ENCODE measurements at places on chromosomes 2 and 18. TPM values are rescaled to one million over a fixed set of nuclear protein-coding genes. Genes with fewer than 3 reads are reported as not detected.
A peak's percentile ranks its signal among the peaks of the same experiment; 100 is the strongest.

GRCh38 chr2:169808221-169808620, 9.6 kb downstream of the SSB start:
- no peak overlapping the region for H3K27ac ChIP-seq
- no peaks in the 10 kb centered on the region for H3K27me3 ChIP-seq
- no peak overlapping the region for H3K4me3 ChIP-seq
- DNase-seq, result no peak
- H3K4me1 ChIP-seq, result no peaks in the 10 kb centered on the region

- no peak for DNase-seq
- H3K4me3 ChIP-seq, result no peak overlapping the region
- no peaks in the 10 kb centered on the region for H3K36me3 ChIP-seq
- H3K27ac ChIP-seq, result no peak overlapping the region
- no peaks in the 10 kb centered on the region for H3K4me1 ChIP-seq
- H3K27me3 ChIP-seq, result no peaks in the 10 kb centered on the region
Measured at GRCh38 chr2:228690681-228691080, 509.2 kb upstream of the SPHKAP start.

DNA sequence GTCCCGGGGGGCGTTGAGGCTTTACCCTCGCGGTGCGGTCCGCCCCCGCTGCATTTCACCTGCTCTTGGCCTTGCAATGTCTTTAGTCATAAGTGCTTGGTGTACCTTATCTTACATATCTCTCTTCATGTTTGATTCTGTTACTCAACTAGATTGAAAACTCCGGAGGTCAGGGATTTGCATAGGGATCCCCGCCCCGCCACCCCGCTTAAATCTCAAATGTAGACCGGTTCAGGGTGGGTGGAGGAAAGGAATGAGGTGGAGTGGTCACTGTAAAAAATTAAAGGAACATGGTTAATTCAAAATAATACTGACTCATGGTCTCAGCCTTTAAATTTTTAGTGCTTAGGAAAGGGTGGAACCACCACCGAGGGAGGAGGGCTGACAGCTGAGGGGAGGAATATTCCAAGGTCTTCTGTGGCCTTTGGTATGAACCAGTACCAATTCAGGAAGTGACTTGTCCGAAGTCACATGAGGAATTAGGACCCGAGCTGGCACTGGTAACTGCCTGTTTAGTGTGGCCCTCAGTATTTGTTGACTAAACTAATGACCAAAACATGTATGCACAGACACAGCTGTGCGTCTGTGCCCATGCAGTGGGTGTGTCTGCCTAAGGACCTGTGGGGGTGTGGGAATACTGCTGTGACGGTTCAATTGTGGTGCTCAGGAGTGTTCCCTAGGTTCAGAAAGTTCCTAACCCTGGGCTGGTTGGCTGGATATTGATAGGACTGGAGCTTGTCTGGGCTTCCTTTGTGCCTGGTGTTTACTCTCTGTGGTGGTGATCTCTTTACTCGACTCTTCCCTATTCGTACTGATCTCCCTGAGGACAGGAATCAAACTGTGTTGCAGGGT, 1.0 kb downstream of the PLEKHB2 start:
- H3K4me3 ChIP-seq, result peak overlapping the region; percentile 76
- H3K27ac ChIP-seq, result peak overlapping the region; percentile 86
- no peaks in the 10 kb centered on the region for H3K36me3 ChIP-seq

DNA sequence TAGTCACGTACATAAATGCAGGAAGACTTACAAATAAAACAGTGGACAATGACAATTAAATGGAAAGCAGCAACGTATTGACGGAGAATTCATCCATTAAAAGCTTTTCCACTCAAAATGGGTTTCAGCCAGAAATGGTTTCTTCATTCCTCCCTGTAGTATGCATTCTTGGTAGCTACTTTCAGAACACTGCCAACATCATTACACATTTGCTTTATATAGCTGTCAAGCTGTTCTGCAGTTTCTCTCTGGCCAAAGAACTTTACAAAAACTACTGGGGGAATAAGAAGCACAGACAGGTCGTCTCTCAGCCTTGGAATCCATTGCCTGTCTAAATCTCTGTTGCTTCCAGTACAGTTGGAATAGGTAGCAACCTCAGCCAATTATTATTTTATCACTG, 84.1 kb upstream of the NCKAP5 start:
- no peak overlapping the region for H3K4me3 ChIP-seq
- no peaks in the 10 kb centered on the region for H3K27me3 ChIP-seq
- H3K4me1 ChIP-seq, result no peaks in the 10 kb centered on the region
- no peak overlapping the region for H3K27ac ChIP-seq
- no peaks in the 10 kb centered on the region for H3K36me3 ChIP-seq
- no peak for DNase-seq

Gene CREG2
- total RNA-seq, result not detected

DNA sequence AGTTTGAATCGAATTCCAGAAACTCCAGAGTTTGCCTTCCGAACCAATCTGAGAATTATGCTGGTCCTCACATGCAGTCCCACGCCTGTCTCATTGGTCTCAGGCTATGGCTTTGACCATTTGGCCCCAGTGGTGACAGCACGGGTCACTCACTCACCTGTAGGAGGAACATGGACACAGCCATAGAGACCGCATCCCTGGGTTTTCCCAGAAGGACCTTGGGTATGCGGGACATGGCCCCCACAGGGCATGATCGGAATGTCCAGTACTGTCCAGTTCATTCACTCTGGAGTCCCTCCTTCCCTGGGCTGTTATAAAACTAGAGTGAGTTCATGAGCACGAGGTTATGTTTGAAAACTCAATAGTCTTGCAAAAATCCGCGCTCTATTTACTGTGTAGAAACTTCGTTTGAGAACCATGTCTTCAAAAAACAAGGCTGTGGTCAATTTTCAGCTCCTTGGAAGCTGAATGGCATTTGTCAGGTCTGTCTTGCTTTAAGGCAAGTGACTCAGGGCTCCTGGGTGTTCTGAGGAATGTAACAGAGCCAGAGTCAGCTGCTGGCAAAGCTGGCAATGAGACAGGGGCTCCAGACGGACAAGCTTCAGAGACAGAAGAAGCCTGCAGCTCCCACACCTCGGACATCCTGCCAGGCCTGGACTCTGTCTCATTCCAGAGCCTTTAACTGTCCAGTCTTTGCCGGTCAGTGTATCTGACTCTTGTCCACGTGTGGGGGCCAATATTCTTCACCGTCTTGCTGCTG, 86.7 kb upstream of the TMEM18 start:
- DNase-seq, result no peak
- H3K4me1 ChIP-seq, result no peaks in the 10 kb centered on the region
- no peaks in the 10 kb centered on the region for H3K36me3 ChIP-seq

Gene ZBTB7C
- total RNA-seq, result 5.6 TPM

Gene SIX2
- 0.24 TPM for total RNA-seq

Gene CSRNP3
- 44.1 TPM for total RNA-seq

Gene ASPRV1
- 4.4 TPM for total RNA-seq

Gene ZAP70
- total RNA-seq, result 3.3 TPM

DNA sequence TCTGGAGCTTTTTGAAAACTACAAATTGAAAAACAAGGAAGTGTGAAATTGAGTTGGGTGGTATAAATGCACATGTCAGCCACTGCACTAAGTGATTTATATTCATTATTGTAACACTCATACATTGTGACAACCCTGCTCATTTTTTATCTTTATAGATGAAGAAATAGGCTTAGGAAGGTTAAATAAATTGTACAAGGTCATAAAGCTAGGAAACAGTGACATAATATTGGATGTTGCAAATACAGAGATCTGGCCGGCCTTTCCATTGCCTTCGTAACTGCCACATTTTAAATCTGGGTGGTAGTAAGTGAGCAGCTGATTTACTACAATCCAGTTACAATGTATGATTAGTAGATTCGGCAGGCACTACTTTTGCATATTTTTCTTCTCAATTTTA, 76.6 kb upstream of the LPIN2 start:
- H3K4me1 ChIP-seq, result no peaks in the 10 kb centered on the region
- no peak overlapping the region for H3K27ac ChIP-seq
- DNase-seq, result no peak
- H3K27me3 ChIP-seq, result no peaks in the 10 kb centered on the region
- no peaks in the 10 kb centered on the region for H3K36me3 ChIP-seq
- H3K4me3 ChIP-seq, result no peak overlapping the region

DNA sequence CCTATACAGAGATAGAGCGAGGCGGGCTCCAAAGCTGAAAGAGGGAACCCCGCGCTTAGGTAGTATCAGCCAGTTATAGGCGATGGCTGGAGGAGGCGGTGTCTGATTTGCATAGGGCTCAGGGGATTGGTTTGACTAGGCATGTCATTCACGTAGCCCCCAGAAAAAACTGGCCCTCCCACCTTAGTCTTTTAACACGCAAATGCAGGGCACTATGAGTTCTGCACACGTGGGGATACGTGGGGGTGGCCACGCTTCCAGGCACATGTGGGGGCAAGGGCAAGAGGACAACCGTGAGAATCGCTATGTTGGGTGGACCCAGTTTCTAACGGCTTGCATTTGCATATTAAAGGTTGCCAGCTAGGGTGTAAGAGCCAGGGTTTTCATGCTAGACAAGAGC, 56.7 kb upstream of the MSTN start:
- DNase-seq, result peak; percentile 40
- no peak overlapping the region for H3K27ac ChIP-seq
- no peaks in the 10 kb centered on the region for H3K36me3 ChIP-seq

Gene HOXD13
- total RNA-seq, result 4.9 TPM

Gene ICA1L
- total RNA-seq, result 10.0 TPM

GRCh38 chr2:102520009-102520408, 47.0 kb downstream of the SLC9A4 start:
- no peaks in the 10 kb centered on the region for H3K4me1 ChIP-seq
- no peak for DNase-seq
- no peaks in the 10 kb centered on the region for H3K27me3 ChIP-seq
- H3K36me3 ChIP-seq, result no peaks in the 10 kb centered on the region
- H3K4me3 ChIP-seq, result no peak overlapping the region
- no peak overlapping the region for H3K27ac ChIP-seq

Gene TPRKB
- total RNA-seq, result 37.4 TPM

Gene HJURP
- not detected for total RNA-seq

Gene GALNT5
- total RNA-seq, result 0.26 TPM

GRCh38 chr2:37111958-37112357, 27.6 kb downstream of the GPATCH11 start:
- DNase-seq, result no peak
- no peaks in the 10 kb centered on the region for H3K27me3 ChIP-seq
- H3K36me3 ChIP-seq, result no peaks in the 10 kb centered on the region
- H3K4me1 ChIP-seq, result no peaks in the 10 kb centered on the region
- no peak overlapping the region for H3K27ac ChIP-seq
- no peak overlapping the region for H3K4me3 ChIP-seq

Gene LYG2
- not detected for total RNA-seq

DNA sequence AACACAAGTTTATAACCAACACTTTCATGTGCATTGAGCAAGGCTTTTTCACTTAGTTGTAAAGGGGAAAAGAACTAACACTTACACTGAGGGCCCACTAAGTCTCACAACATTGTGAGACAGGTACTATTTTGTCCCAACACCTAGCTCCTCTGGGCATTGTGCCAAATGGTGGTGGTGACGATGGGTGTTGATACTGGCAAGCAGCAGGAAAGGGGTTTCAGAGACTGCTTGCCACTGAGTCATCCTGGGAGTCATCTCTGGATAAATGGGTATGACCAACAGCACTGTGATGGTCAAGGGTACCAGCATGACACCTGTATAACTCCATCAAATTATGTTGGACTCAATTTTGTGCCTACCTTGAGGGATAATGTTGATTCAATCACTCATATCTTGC, 138.8 kb upstream of the ITGA6 start:
- H3K36me3 ChIP-seq, result no peaks in the 10 kb centered on the region
- no peak overlapping the region for H3K4me3 ChIP-seq
- peak; percentile 51 for DNase-seq
- H3K27me3 ChIP-seq, result no peaks in the 10 kb centered on the region
- H3K27ac ChIP-seq, result peak overlapping the region; percentile 62

- H3K4me1 ChIP-seq, result no peaks in the 10 kb centered on the region
- DNase-seq, result no peak
- H3K36me3 ChIP-seq, result no peaks in the 10 kb centered on the region
- H3K27me3 ChIP-seq, result no peaks in the 10 kb centered on the region
- no peak overlapping the region for H3K27ac ChIP-seq
Measured at GRCh38 chr2:36404754-36405153, 49.2 kb downstream of the CRIM1 start.

- no peak overlapping the region for H3K4me3 ChIP-seq
- H3K27ac ChIP-seq, result no peak overlapping the region
- no peaks in the 10 kb centered on the region for H3K27me3 ChIP-seq
Measured at GRCh38 chr2:9909106-9909505, 42.4 kb upstream of the GRHL1 start.

Gene RPS27A
- 1,351 TPM for total RNA-seq

DNA sequence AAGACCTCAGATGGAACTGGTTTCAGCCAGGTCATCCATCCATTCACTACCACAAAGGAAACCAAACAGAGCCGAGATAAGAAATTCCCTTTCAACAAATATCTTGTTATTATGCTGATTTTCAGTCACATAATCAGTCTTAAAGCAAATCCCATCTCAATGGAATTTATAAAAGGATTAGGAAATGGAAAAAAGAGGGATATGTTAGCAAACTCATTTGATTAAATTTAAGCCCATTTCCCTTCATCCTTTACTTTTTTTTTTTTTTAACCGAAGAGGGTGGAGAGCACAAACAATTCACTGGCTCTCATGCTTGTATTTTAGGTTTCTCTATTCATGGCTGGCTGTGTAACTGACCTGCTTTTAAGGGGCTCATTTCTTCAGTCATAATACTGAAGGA, 109.0 kb upstream of the GATA6 start:
- H3K27ac ChIP-seq, result no peak overlapping the region
- DNase-seq, result no peak
- H3K36me3 ChIP-seq, result no peaks in the 10 kb centered on the region
- H3K4me3 ChIP-seq, result no peak overlapping the region
- H3K4me1 ChIP-seq, result no peaks in the 10 kb centered on the region

Gene MC5R
- total RNA-seq, result not detected

DNA sequence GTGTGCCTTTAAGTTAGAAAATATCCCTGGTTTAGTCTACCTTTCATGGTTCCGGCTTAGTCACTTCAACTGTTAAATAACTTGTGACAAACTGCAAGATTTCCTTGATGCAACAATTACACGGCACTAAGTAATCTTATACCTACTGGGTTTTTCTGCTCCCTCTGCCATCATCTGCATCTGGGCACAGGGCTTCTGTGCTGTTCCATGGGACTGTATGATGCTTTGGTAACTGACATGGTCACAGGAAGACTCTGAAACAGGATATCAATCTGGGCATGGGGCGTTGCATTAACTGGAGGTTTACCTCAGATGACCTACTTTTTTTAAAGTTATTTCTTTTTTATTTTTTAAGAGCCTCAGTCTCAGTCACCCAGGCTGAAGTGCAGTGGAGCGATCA, 365.4 kb downstream of the SS18 start:
- no peaks in the 10 kb centered on the region for H3K27me3 ChIP-seq
- H3K27ac ChIP-seq, result no peak overlapping the region
- H3K4me1 ChIP-seq, result no peaks in the 10 kb centered on the region
- no peak for DNase-seq
- no peaks in the 10 kb centered on the region for H3K36me3 ChIP-seq
- H3K4me3 ChIP-seq, result no peak overlapping the region

All from uterus (tissue), 4 donors.